Right cardiac atrium (tissue), 5 donors: ENCODE measurements at places on chromosomes 4 and X. TPM values are rescaled to one million over a fixed set of nuclear protein-coding genes. Genes with fewer than 3 reads are reported as not detected.

DNA sequence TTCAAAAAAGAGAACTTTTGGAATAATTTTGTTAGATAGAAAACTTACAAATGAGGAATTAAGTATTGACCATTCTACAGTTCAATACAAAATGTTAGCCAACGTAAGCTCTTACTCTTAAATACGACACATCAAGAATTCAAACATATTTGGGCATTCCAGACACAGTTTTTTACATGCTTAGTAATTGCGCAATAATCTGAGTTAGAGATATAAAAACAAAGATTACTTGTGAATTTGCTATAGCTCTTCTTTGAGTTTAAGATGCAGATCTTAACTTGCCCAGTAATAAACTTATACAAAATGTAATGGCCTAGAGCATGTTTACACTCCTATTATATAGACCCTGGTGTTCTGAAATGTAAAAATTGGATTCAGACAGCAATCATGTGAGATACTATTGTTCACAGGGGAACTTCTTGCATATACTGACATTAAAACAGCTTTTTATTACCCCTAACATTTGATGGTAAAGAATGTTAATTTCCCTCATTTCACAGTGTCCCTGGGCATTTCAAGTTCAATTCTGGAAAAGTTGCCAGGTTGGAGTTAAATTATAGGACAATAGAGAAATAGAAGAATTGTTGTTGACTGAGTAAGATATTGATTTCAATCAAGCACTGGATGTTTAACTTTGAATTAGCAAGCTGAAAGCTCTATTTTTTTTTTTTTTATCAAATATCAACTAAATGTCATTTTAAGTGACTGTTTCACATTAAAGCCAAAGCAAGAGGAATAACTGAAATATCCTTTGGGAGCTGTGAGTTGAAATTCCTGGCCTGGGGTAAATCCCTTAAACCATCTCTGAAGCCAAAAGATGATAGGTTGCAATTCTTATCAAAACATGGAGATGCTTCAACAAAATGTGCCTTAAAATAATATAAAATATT, 910 bp downstream of the HPGDS start:
- no peak for DNase-seq

GRCh38 chrX:9131066-9131465, 97.1 kb upstream of the FAM9B start:
- no peak for DNase-seq

PDCL2 gene
- not detected for total RNA-seq

SAGE1 gene
- total RNA-seq = not detected
